ENCODE measurements at places on chromosomes 16 and 17.
A peak's percentile ranks its signal among the peaks of the same experiment; 100 is the strongest.

DNA sequence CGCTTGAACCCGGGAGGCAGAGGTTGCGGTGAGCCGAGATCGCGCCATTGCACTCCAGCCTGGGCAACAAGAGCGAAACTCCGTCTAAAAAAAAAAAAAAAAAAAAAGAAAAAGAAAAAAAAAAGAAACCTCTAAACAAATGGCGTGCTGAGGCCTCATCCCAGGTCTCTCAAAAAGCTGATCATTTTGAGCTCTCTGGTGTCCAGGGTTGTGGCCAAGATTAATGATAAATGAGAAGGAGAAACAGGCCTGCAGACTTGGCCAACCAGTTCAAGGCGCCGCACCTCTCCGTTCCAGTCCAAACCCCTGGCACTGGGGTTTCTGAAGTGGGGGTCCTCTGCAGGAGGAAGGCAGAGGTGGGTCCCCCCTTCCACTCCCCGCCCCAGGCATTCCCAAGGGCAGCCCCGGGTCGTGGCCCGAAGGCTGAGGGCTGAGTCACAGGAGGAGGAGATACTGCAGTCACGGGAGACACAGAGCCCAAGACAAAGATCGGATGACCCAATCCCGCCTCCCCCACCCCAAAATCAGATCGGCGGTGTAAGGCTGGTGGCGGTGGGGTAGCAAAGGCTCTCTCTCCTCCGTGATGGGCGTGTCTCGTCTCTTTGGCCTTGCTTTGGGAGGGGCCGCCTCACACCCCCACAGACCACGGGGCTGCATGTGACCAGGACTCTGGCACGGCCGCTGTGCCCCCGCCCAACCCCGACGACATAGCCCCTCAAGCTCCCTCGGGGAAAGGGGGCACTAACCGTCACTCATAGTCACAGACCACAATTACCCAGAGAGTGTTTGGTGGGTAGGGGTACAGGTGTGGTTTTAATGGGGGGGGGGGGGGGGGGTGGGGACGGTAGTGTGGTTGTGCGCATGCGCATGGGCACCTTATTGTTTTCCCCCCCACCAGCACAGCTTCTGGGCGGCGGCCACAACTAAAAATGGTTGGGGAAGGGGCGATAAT lies 1.1 kb downstream of the VAT1 start:
- DNase-seq, result no peak

- DNase-seq, result no peak
Observed at GRCh38 chr17:77619851-77620250, 338.7 kb upstream of the TNRC6C start.

GRCh38 chr17:80939151-80940145 lies 52.2 kb upstream of the CHMP6 start:
- DNase-seq, result no peak

DNA sequence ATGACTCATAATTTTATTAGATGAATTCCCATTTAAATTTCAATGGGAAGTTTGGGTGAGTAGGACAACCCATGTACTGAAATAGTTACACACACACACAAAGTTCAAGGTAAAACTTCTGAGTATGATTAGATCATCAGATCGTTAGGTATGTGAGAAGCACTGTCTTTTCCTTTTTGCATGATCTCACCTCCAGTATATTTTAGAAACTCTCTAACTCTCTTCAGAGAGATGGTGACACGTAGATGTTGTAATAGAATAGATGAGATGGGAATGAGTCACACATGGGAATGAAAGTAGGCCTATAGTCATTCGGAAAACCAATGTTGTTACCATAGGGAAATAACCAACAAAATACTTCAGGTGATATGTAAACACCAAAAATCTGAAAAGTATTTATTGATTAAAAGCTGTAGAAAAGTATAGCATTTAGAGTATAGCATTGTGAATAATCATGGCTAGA lies 22.2 kb downstream of the KRT23 start:
- no peak for DNase-seq

DNA sequence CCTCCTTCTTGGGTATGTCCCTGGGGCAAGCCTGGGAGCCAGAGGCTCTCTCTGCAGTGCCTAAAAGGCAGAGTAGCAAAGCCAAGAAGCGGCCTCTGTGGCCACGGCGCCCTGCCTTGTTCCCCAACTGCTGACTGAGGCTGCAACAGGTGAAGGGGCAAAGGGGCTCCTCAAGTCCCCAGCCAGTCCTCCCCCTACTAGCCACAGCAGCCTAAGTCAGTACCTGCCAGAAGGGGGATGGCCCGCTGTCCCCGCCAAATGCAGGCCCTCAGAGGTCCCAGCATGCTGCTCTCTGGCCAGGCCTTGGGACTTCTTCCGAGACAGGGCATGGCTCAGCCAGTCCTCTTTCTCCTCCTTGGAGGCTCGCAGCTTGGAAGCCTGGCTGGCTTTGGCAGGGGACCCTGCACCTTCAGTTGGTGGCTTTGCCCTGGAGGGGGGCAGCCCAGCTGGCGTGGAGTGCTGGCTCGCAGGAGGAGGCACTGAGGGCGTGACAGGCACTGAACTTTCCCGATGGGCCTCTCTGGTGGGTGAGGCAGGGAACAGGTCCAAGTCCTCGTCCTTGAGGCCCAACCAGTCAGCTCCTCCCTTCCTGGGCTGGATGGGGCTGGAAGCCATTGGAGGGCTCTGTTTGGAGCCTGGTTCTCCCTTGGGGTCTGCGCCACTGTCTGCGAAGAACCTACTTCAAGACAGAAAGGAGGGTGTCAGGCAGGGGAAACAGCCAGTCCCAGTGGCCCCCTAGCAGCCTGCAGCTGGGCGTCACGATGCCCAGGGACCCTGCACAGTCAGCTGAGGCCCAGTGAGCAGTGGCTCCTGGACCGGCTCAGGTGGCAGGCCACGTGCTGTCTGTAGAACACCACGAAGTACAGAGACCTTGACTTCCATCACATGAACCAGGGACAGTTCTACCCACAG lies 17.6 kb downstream of the FBF1 start:
- DNase-seq, result no peak

DNA sequence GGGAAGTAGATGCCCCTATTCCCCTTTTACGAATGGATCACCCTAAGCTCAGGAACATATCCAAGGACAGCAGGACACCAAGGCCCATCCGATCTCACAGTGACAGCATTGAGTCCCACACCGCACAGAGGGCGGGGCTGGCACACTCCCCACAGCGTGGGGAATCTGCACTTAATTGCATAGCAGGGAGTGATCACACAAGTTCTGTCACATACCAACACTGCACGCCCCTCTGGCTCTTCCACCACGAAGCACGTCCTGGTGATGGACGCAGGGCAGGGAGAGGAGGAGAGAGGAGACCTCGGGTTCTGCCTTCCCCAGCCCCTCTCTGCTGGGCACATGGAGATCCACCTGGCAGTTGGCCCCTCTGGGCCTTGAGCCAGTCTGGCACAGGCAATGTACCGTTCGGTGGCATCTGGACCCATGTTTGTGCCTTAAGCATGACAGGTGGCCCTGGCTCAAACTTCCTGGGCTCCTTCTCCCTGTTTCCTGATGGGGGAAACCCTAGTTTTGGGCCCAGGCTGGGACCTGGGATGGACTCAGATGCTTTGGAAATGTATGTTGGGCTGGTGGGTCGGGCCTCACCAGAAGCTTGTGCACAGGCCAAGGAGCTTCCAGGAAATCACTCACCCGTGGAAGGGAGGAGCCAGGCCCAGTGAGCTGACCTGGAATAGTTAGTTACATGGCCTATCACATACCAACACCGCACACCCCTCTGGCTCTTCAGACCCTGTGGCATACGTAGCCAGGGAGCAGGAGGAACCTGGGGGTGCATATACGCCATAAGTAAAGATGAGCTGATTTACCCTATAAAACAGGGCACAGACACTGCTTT lies 35.1 kb upstream of the CREBBP start:
- DNase-seq, result no peak

GRCh38 chr17:77151186-77151585 lies 10.4 kb downstream of the SEC14L1 start:
- DNase-seq, result no peak

- no peak for DNase-seq
Observed at GRCh38 chr16:18841833-18842525, 40.6 kb upstream of the ARL6IP1 start.

- DNase-seq, result no peak
Observed at GRCh38 chr17:45236282-45236606, 14.6 kb downstream of the FMNL1 start.

DNA sequence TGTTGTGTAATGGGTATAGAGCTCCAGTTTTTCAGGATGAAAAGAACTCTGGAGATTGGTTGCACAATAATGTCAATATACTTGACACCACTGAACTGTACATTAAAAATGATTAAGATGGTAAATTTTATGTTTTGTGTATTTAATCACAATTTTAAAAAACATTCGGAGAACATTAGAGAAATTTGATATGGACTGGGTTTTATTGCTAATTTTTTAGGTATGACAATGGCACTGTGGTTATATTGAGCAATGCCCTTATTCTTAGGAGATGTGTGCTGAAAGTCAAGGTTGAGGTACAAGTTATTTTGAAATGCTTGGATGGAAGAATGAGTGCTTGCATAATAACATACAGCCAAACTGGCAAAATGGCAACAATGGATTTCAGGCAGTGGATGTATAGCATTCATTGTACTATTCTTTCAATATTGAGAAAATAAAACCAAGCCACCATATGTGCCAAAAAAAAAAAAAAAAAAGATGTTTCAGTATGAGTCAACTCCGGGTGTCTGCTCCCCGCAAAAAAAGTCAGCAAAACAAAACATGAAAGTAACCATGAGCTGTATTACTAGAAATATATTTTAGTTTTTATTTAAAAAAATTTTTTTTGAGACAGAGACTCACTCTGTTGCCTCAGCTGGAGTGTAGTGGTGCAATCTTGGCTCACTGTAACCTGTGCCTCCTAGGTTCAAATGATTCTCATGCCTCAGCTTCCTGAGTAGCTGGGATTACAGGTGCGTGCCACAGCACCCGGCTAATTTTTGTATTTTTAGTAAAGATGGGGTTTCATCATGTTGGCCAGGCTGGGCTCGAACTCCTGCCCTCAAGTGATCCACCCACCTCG lies 19.8 kb downstream of the HOXB1 start:
- peak; percentile 7 for DNase-seq

- no peak for DNase-seq
Observed at GRCh38 chr17:7167832-7168231, 11.3 kb downstream of the ASGR1 start.

DNA sequence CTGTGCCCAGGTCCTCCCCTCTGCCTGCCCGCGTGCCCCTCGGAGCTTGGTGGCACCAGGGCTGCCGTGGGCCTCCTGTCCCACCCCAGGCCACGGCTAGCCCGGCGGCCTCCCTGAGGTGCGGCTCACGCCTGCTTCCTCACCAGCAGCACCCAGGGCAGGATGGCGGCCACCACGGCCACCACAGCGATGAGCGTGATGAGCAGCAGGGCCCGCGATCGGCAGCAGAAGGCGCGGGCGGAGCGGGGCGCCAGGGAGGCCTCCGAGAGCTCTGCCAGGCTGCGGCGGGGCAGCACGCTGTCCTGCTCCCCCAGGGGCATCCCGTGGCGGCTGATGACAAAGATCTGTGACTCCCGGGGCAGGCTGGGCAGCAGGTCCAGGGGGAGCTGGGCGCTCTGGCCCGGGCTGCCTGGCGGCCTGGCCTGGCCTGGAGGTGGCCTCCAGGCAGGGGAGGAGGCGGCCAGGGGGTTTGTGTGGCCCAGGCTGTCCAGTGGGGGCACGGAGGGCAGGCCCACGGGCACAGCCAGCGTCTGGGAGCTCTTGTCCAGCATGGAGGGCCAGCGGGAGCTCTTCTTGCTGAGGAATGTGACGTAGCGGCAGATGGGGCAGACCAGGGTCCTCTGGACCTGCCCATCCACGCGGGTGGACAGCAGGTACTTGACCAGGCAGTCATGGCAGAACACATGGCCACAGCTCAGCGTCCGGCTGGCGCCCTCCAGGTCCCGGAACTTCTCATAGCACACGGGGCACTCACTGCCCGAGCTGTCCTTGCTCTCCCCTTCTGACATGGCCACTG lies 4.8 kb downstream of the RNF222 start:
- no peak for DNase-seq

GRCh38 chr16:17512636-17513220 lies 42.0 kb upstream of the XYLT1 start:
- DNase-seq, result no peak
